ENCODE measurements at places on chromosomes 7 and 10. TPM values are rescaled to one million over a fixed set of nuclear protein-coding genes. Genes with fewer than 3 reads are reported as not detected.

Gene SNX10
- total RNA-seq = 1.2 TPM

Gene C7orf33
- total RNA-seq = not detected

Gene PRSS37
- total RNA-seq = not detected

Gene LDB3
- total RNA-seq = 1,375 TPM

Gene FKBP9
- total RNA-seq = 120 TPM

Gene FGFBP3
- 0.22 TPM for total RNA-seq

Gene AUTS2
- 5.2 TPM for total RNA-seq

Gene NPFFR1
- 0.03 TPM for total RNA-seq

Gene ETV1
- 25.7 TPM for total RNA-seq

Gene PTPN20
- 19.3 TPM for total RNA-seq

Gene METTL2B
- total RNA-seq = 16.6 TPM

Gene GPR141
- total RNA-seq = 0.38 TPM

Gene GPRIN2
- not detected for total RNA-seq

Gene FAM237B
- total RNA-seq = not detected

Gene FAM25G
- not detected for total RNA-seq

Gene SMO
- 5.0 TPM for total RNA-seq

Gene ASAH2B
- total RNA-seq = 2.6 TPM

Gene SLC18A3
- total RNA-seq = not detected

Gene NODAL
- total RNA-seq = not detected
